ENCODE measurements at places on chromosomes 16 and 17.

- DNase-seq: no peak
These were observed 330.1 kb downstream of the CDH11 start for GRCh38 chr16:64791756-64792155.

DNA sequence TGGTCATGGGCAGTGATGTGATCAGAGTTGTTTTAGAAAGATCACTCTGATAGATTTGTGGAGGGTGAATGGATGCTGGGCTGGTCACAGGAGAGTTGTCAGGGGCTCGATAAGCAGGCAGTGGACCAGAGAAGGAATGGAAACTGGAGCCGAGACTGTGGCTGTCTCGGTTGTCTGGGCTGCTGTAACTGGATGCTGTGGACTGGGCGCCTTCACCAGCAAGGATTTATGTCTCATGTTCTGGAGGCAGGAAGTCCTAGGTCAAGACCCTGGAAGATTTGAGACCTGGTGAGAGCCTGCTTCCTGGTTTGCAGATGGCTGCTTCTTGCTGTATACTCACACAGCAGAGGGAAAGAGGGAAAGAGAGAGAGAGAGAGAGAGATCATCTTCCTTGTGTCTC is 203.6 kb downstream of the HS3ST4 start:
- DNase-seq: no peak

DNA sequence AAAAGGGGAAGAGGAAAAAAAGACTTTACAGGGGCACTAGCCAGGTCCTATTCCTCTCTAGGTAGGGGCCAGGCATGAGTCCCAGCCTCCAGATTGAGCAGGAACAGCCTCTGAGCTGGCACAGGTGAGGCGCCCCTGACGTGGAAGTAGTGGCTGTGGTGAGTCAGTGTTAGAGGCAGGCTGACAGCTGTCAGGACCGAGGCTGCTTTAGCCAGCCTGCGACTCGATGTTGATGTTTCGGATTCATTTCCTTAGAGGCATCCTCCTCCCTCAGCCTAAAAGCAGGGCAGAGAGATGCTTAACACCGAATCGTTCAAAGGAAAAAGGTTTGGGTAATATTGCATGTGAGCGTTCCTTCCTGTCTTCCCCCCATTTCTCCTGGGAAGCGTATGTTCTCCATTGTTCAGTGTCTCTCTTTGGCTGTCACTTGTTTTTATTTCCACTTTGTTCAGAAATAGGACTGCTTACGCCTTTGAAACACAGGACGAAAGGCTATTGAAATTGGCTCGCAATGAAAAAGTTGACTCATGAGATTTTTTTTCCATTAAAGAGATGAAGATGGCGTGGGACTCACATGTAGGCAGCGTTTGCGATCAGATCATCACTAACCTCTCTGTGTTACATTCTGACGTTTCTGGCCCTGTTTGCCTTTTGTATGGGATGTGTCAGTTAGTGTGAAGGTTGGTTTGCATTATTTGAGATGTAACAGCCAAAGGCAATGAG is 1.3 kb downstream of the KIAA0513 start:
- DNase-seq: no peak

- no peak for DNase-seq
These were observed 1.8 kb downstream of the NAGS start for GRCh38 chr17:44006272-44006597.

- no peak for DNase-seq
These were observed 61.9 kb upstream of the HLF start for GRCh38 chr17:55202896-55203295.

- DNase-seq: no peak
These were observed 19.1 kb upstream of the RASD1 start for GRCh38 chr17:17514993-17515933.

GRCh38 chr17:5443728-5444127 is 4.8 kb upstream of the C1QBP start:
- DNase-seq: no peak
